ENCODE measurements at places on chromosomes 16 and 17. TPM values are rescaled to one million over a fixed set of nuclear protein-coding genes. Genes with fewer than 3 reads are reported as not detected.

Gene LDHD
- not detected for total RNA-seq

GRCh38 chr17:59754552-59754951, 47.1 kb downstream of the VMP1 start:
- peak; percentile 98 for DNase-seq

DNA sequence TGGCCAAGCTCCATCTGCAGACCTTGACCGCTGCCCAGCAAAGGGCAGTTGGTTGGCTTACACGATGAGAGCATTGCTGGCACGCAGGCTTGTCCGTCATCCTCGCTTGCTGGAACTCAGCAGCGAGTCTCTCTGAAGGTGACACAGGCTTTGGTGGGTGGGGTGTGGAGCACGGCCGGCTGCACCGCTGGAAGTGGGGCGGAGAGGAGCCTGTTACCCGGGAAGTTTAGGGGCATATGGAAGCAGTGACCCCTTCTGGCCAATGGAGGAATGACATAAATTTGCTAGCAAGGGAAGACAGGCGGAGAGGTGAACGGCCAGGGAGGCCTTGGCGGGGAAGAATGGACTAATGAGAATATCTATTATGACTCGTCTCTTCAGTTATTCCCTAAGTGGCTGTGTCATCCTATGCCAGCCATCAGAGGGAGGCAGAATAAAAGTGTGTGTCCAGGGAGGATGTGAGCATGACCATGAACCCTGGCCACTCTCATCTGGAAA, 65.9 kb upstream of the SDK2 start:
- DNase-seq: peak; percentile 4

Gene TBC1D3
- not detected for total RNA-seq

- DNase-seq: no peak
Measured at GRCh38 chr16:4958510-4959438, 644 bp downstream of the SEC14L5 start.

DNA sequence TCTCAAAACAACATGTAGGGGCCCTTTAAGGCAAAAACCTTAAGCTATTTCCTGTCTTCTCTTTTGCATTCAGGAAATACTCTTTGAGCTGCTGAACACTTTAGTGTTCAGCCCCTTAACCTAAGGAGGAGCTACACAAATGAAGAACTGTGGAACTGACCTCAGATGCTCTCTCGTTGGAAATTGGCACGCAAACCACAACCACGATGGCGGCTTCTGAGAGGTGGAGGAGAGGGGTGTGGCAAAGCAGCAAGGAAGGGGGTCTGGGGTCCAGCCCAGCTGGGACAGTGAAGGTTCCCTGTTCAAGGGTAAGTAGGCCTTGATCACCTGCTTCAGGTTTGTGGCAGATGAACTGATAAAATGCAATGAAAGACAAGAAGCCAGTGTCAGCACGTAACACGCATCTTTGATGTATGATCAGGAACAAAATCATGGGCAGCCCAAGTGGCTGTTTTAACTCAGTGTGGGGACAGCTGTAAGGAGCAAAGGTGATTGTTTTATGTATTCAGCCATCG, 291.6 kb upstream of the TNRC6C start:
- DNase-seq: no peak

Gene NRN1L
- not detected for total RNA-seq

Gene STX8
- 26.5 TPM for total RNA-seq

DNA sequence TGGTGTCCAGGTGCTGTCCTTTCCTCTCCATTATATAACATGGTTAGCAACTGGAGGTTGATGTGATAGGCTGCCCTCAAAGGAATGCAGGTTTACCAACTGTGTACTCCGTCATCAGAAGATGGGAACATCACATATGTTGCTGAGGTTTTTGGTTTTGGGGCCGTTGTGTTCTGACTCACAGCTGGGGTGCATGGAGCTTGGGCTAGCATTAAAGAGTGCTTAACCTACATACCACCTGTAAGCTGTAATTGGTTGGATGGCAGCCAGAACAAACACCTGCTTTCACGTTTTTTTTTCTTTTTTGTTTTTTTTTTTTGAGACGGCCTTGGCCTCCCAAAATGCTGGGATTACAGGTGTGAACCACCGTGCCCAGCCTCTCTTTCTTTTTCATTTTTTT, 20.9 kb downstream of the TMEM11 start:
- DNase-seq: no peak

DNA sequence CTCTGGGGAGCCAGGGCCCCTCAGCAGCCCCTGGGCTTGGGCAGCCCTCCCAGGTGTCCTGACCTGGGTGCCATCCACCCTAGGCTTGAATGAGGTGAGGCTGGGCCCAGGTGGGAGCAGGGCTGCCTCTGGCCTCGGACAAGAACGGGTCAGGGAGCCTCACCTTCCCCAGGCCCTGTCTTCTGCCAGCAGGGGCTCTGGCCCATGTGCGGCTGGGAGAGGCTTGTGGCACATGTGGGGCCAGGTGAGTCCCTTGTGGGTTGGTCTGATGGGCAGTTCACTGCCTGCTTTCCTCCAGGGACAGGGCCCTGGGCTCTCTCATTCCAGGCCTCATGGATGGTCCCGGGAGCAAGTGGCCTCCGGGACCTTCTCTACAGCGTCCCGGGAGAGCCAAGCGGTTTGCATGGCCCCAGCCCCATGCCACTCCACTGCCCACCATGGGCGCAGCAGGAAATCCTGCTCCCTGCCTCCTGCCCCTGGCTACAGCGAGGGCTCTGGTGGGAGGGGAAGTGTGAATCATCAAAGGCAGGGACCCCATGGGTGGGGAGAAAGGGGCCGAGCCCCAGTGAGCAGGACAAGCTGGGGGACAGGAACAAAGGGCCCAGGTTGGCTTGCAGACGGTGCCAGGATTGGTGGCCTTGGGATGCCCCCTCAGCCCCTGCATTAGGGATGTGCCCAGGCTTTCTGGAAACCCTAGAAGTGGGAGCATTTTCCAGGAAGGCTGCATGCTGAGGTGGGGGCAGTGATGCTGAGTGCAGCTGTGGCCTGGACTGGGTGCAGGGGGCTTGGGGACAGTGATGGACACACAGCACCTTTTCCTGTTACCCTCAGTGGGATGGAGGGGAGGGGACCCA, 12.2 kb downstream of the VASN start:
- DNase-seq: no peak

GRCh38 chr16:24670623-24671454, 58.6 kb upstream of the TNRC6A start:
- peak; percentile 92 for DNase-seq

Gene MYH3
- 0.54 TPM for total RNA-seq

Gene SPPL2C
- not detected for total RNA-seq

GRCh38 chr17:49078248-49078647, 54.3 kb upstream of the B4GALNT2 start:
- DNase-seq: no peak

- DNase-seq: no peak
Measured at GRCh38 chr17:55748841-55749240, 2.0 kb upstream of the PCTP start.

- DNase-seq: no peak
Measured at GRCh38 chr17:74444406-74444805, 12.5 kb downstream of the GPRC5C start.

- no peak for DNase-seq
Measured at GRCh38 chr17:30864636-30865035, 32.9 kb downstream of the ATAD5 start.

- no peak for DNase-seq
Measured at GRCh38 chr17:56497132-56497531, 96.4 kb upstream of the NOG start.

GRCh38 chr17:13113821-13114525, 96.1 kb upstream of the ELAC2 start:
- no peak for DNase-seq

- DNase-seq: no peak
Measured at GRCh38 chr16:89054261-89054661, 39.4 kb upstream of the ACSF3 start.

GRCh38 chr16:52964290-52964689, 88.4 kb downstream of the CHD9NB start:
- DNase-seq: no peak

GRCh38 chr17:10756185-10756584, 26.4 kb upstream of the TMEM220 start:
- no peak for DNase-seq

Gene ZP2
- not detected for total RNA-seq

Gene TMEM92
- total RNA-seq: 0.18 TPM

GRCh38 chr17:55350825-55351205, 70.8 kb downstream of the MMD start:
- DNase-seq: no peak

DNA sequence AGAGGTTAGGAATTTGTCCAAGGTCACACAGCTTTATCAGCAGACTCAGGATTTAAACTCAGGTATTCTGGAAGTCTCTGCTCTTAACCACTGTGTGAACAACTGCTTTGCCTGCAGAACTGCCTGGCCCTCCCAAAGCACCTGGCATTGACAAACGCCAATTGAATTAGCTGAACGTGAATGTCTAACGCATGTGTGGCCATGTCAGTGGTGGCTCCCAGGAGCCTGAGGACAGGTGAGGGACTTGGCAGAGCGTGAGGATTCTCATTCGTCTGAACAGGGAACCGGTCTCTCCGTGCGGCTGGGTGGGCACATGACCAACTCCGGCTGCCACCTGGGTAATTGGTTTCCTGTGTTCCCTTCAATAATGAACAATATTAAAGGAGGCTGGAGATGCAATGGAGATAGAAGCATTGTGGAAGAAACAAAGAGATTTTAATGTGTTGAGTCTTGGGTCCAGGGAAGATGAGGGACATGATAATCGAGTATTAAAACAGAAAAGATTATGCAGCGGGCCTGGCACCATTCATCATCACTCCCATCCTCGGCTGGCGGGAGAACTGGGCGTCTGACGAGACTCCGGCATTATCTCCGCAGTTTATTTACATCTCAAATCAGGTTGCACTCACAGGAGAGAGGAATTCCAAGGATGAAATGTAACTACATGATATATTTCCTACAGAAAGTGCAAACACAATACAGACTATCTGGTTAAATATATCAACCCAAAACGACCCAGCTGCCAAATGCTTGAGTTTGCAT, 113.5 kb downstream of the NPIPB5 start:
- no peak for DNase-seq

Gene KCNH4
- not detected for total RNA-seq

Gene DPEP2NB
- not detected for total RNA-seq

Gene EPOP
- 0.36 TPM for total RNA-seq

- DNase-seq: no peak
Measured at GRCh38 chr16:648071-648780, 939 bp upstream of the WDR90 start.

DNA sequence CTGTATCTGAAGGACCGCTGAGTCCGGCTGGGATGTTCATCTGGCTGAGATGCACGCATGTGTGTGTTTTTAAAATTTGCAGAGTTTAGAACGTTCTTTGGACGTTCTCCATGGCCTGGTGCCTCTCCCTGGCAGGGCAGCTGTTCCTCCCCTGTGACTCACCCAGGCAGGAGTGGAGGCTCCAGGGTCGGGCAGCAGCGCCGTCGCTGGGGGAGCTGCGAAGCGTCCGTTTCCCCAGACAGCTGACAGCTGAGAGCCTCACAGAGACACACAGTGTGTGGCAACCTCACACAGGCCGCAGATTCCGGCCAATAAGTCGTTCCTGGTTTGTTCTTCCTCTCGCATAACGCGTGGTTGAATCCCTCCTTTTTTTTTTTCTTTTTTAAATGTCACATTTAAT, 80.6 kb downstream of the OR1D5 start:
- DNase-seq: peak; percentile 89

- DNase-seq: no peak
Measured at GRCh38 chr17:75776386-75777295, 8.0 kb upstream of the UNK start.

Gene KRTAP3-2
- not detected for total RNA-seq

Gene RND2
- 1.1 TPM for total RNA-seq

- DNase-seq: no peak
Measured at GRCh38 chr17:73960469-73960868, 243.0 kb upstream of the RPL38 start.

- peak; percentile 10 for DNase-seq
Measured at GRCh38 chr16:52068447-52069074, 478.4 kb downstream of the TOX3 start.

- DNase-seq: peak; percentile 38
Measured at GRCh38 chr17:77842528-77843147, 115.9 kb upstream of the TNRC6C start.

Gene NEUROD2
- total RNA-seq: not detected

Gene GGT6
- total RNA-seq: not detected
